ENCODE measurements at places on chromosomes 6 and 20.

DNA sequence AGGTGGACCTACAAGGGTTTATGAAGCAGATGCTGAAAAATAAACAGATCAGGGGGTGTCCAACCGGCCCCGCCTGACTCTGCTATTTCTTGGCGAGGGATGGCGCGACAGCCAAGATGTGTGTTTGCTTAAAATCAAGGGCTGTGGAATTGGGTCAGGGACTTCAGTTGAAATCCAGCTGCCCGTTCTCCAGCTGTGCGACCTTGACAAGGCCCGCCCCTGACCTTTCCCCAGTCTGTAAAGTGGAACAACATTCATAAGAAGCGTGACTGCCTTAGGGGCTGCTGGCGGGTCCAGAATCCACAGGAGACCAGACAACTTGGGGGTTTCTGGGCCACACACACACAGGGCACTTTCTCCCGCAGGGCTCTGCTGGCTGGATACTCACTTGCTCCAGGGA is 517.5 kb downstream of the PREX1 start:
- no peak for DNase-seq

- DNase-seq: no peak
These were observed 833.0 kb downstream of the EPHA7 start for GRCh38 chr6:92586236-92586977.

- no peak for DNase-seq
These were observed 281.2 kb upstream of the SUPT3H start for GRCh38 chr6:45658958-45659357.

- no peak for DNase-seq
These were observed 14.6 kb upstream of the CDK5RAP1 start for GRCh38 chr20:33415948-33416347.

DNA sequence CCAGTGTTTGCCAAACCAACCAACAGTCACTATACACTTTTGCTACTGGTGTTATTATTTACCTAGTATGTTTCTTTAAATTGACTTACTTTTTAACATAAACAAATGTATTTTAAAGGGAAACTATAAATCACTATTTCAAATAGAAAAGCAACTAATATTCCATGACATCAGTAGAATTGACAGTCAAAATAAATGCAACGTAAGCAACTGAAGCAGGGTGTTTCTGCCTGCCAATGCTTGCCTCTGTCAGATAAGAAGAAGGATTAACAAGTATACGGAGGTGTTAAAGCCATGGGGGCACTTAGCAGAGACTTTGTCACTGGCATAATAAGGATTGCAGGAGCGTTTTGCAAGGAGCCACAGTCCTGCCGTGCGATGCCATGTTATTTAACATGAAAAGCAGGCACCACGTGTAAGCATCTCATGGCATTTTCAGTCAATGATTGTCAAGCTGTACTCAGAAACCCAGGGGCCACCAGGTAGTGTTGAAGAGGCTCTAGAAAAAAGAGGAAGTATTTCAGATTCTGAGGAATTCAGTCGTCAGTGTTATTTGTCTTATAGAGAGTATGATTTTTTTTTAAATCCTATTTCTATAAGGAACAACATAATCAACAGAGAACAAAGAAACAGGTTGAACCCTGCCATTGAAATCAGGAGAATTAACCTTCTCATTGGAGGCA is 131.7 kb downstream of the BFSP1 start:
- DNase-seq: no peak

- DNase-seq: no peak
These were observed 9.7 kb upstream of the TBC1D7 start for GRCh38 chr6:13338038-13338437.

DNA sequence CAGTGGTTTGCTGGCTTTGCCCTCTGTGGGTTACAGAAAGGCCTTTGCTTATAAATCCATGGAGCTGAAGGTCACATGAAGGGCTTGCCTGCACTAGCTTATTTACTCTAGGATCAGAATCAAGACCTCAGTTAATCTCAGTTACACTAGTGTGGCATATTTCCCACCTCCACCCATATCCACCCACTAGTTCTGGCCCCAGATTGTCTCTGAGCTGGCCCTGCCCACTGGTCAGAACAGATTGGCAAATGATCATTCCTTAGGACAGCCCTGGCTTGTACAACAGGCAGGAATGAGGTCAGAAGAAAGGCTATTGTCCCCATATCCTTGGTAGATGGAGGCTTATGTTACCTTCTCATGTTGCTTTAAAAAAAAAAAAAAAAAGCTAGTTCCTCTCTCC is 33.3 kb upstream of the SASH1 start:
- no peak for DNase-seq

GRCh38 chr6:83985715-83986114 is 47.9 kb upstream of the MRAP2 start:
- DNase-seq: no peak

GRCh38 chr20:53608456-53609452 is 15.1 kb upstream of the ZNF217 start:
- DNase-seq: no peak

- DNase-seq: no peak
These were observed 228.8 kb downstream of the DHX35 start for GRCh38 chr20:39190666-39191570.

GRCh38 chr6:136600818-136601217 is 50.6 kb upstream of the MAP7 start:
- DNase-seq: no peak

DNA sequence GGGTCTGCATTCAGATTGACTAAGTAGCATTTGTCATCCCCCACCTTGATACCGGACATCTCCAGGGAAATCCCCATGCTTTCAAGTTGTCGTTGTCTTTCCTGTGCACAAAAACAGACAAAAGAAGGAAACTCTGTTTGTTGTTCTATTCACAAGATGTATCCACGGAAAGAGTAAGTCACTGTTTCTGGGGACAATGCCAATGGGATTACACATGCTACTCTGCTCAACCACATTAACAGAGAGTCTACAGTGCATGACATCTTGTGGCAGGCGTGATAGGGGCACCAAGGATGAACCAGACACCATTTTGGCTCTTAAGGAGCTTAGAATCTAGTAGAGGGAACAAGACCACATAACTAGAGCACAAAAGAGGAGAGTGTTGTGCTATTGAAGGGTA is 124.4 kb upstream of the NUP153 start:
- DNase-seq: no peak

- no peak for DNase-seq
These were observed 116.6 kb downstream of the QKI start for GRCh38 chr6:163531122-163531521.

GRCh38 chr20:16712511-16712947 is 17.3 kb upstream of the SNRPB2 start:
- DNase-seq: no peak

GRCh38 chr6:159681191-159681880 is 11.7 kb downstream of the SOD2 start:
- DNase-seq: no peak

DNA sequence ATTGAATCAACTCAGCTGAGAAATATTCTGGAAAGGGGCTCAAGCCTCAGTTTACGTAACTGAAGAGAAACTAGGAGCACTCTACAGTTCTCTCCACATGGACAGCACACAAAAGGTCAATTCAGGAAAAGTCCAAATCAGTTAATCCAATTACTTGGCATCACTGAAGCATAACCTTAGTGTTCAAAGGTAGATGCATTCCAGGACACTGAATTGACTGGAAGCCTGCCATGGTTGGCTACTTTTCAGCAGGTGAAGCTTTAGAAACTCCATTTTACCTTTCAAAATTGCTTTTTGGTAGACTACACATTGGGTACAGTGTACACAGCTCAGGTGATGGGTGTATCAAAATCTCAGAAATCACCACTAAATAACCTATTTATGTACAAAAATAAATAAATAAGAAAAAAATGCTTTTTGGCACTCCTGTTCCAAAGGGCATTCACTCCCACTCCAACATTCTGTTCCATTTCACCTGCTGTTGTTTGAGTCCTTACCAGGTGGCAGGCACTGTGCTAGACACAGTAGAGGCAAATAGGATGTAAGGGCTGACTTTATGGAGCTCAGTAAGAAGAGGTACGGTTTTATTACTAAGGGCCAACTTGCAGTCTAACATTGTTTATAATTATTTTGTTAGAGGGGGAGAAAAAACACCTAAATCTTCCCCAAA is 153.4 kb downstream of the FAXC start:
- DNase-seq: no peak

GRCh38 chr6:32222333-32223230 is 1.3 kb downstream of the NOTCH4 start:
- DNase-seq: no peak

- DNase-seq: no peak
These were observed 93.7 kb downstream of the PSMB1 start for GRCh38 chr6:170459451-170459850.

DNA sequence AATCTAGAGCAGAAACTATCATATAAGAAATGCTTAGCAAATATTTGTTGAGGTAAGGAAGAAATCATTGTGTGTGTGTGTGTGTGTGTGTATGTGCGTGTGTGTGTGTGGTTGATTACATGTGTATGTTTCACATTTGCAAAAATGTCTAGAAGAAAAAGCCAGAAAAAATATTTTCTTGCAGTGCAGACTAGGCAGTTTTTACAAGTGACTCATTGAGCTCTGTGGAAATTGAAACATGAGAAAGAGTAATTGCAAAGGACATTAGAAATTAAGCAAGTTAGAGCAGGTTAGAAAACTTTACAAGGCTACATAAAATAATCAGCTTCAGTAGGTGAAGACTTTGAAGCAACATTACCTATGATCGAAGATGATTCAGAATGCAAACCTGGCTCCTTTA is 669.0 kb upstream of the EYS start:
- DNase-seq: no peak

- DNase-seq: no peak
These were observed 110.1 kb downstream of the NRN1 start for GRCh38 chr6:5896476-5897200.

- DNase-seq: no peak
These were observed 113.7 kb downstream of the CDH26 start for GRCh38 chr20:60071965-60072364.

DNA sequence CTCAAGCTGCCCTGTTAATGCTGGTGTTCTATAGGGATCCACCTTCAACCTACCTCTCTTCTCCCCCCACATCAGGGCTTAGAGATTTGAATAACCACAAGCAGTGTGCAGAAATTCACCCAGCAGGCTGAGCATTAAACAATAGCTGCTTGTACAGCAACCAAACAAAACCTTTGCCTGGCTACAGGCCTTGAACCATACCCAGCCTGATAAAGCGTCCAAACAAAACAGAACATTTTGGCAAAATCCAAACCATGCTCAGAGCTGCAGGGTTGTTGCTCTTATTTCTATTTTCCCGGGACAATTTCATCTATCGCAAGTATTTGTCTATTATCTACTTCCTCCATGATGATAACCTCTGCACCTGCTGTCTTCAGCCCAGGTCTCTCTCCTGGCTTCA is 142.3 kb downstream of the UNC5CL start:
- no peak for DNase-seq

DNA sequence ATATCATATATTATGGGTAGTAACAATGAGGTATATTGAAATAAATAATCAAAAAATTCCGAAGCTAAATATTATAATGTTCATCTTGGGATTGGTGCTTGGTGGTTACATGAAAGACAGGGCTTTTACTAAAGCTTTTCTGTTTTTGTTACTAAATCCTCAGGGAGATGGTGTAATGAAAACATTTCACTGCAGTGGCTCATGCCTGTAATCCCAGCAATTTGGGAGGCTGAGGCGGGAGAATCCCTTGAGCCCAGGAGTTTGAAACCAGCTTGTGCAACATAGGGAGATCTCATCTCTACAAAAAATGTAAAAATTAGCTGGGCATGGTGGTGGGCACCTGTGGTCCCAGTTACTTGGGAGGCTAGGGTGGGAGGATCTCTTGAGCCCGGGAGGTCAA is 42.9 kb downstream of the AFG1L start:
- no peak for DNase-seq

- DNase-seq: no peak
These were observed at the start of gene LY86 for GRCh38 chr6:6588064-6588923. Gene LY86 (plus strand): TSS chr6:6588720. CDS start chr6:6588735, 15 bp downstream.

GRCh38 chr20:32160341-32160740 is 47.2 kb downstream of the PLAGL2 start:
- no peak for DNase-seq

DNA sequence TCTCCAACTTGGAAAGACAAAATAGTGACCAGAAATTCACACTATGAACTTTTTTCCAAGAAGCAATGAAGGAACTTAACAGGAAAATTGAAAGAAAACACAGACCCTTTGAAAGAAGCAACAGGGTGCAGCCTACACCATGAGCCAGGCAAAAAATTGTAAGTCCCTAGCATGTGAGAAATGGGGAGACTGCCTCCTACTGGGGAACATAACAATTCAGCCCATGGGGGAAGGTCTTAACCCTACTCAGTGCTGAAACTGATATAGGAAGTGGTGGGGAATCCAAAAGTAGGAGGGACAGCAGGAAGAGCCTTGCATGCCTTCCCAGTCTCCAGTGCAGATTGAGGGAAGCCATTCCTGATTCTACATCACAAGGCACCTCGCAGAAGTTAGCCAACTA is 235.1 kb upstream of the UFL1 start:
- DNase-seq: no peak

GRCh38 chr20:46809706-46810360 is 84.8 kb upstream of the EYA2 start:
- no peak for DNase-seq

DNA sequence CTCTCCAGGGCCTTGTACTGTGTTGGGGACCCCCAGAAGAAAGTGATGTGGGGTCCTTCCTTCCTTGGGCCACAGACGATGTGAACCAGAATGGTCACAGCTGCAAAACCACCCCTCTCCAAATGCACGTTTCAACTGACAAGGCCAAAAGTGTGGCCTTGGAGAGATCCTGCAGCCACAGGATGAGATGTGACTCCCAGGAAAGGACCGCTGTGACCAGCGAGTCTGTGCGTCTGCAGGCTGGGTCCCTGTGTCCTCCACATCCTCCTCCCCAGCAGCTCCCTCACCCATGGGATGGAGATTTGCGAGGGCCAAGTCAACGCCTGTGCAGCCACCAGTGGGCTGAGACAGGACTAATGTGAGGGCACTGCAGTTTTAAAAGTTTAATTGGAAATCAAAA is 247.0 kb downstream of the ERMARD start:
- DNase-seq: no peak

GRCh38 chr20:53294804-53295203 is 298.8 kb downstream of the ZNF217 start:
- DNase-seq: no peak

DNA sequence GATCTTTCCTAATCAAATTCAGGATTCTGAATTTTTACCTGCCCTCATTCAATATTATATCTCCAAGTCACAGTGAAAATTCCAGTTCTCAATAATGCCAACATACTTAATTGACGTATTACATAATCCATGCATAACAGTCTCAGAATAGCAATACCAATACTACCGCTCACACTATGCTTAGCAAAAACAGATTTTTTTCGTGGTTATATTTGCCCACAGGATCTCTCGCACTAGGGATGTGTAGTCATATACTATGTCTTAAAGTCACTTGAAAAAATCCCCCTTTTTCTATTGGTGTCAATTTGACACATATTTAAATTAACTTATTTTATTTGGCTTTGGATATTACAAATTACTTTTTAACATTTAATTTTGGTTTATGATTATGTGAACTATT is 323.1 kb upstream of the SLC35B3 start:
- DNase-seq: no peak

GRCh38 chr6:93848031-93848742 is 428.8 kb upstream of the EPHA7 start:
- DNase-seq: no peak

GRCh38 chr20:46994341-46994740 is 99.7 kb downstream of the EYA2 start:
- DNase-seq: no peak

GRCh38 chr6:170131351-170131750 is 159.5 kb downstream of the DLL1 start:
- no peak for DNase-seq

- no peak for DNase-seq
These were observed 30.3 kb downstream of the GTF2H5 start for GRCh38 chr6:158198461-158198860.

- peak; percentile 88 for DNase-seq
These were observed 5.9 kb upstream of the ZNF184 start for GRCh38 chr6:27478706-27479318.
